Activated T-cell treated with anti-CD3 and anti-CD28 coated beads, Interleukin-2, amount 50 U/mL, for 72 hours (primary cell): ENCODE measurements at places on chromosomes 2 and 18. TPM values are rescaled to one million over a fixed set of nuclear protein-coding genes. Genes with fewer than 3 reads are reported as not detected.
A peak's percentile ranks its signal among the peaks of the same experiment; 100 is the strongest.

DNA sequence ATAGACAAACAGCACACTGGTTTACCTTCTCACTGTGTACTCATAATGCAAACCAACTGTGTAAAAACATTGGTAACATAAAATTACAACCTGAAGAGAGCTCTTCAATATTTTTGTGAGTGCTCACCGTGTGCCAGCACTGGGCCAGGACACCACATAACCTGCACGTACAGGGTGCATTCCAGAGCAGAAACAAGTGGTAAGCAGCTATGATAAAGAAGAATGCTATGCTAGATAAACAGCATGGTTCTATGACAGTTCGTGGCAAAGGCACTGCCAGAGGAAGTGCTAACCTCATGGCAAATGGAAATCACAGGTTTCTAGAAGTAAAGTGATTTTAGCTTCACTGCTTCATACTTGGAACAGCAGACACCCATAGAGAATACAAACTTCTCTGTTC, 343.5 kb downstream of the MTX2 start:
- DNase-seq, result no peak

DNA sequence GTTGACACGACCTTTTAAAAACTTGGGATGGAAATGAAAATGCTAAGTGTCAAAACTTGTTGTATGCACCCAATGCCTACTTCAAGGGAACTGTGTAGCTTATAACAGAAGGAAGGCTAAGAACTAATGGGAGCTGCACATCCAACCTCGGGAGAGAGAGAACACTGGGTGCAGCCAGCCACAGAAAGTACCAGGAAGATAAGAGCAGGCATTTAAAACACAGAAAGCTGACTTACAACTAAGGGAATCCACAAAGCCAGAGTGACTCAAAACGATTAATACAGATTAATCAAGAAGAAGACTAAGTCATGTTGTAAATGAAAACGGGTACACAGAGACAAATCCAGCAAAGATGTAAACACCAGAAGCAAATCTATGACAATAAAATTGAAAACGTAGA, 113.4 kb downstream of the HDAC4 start:
- DNase-seq, result no peak

DNA sequence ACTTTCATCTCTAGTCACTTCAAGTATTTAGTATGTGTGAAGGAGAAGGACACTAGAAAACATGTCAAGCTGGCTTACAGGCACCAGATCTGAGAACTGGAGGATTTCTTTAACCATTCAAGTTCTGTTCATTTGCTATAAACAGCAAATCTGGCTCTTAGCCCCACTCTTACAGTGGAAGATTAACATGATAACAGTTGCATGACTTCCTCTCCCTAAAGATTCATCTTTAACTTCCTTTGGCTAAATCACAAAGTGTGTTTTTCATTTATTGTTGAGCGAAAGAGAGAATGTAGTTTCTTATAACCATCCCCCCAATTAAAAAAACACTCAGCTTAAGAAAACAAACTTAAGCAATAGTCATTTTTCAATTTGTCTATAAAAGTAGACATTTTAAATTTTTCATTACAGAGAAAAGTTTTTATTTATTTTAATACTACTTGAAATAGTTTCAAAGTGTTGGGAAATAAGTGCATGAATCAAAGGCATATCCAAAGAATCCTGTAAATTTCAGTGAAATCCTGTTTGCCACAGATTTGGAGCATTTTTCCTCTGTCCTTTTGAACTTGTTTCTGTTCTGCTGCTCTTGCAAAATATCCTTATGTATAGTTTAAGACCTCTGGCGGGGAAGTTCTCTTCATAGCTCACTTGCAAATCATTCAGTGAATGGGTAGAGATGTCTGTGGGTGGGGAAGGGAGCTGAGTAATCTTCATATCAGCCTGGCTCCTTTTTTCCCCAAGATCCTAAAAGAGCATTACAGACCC, 241.0 kb upstream of the RBBP8 start:
- no peak for DNase-seq

GRCh38 chr2:214103276-214104001, 307.4 kb upstream of the VWC2L start:
- DNase-seq, result no peak

DNA sequence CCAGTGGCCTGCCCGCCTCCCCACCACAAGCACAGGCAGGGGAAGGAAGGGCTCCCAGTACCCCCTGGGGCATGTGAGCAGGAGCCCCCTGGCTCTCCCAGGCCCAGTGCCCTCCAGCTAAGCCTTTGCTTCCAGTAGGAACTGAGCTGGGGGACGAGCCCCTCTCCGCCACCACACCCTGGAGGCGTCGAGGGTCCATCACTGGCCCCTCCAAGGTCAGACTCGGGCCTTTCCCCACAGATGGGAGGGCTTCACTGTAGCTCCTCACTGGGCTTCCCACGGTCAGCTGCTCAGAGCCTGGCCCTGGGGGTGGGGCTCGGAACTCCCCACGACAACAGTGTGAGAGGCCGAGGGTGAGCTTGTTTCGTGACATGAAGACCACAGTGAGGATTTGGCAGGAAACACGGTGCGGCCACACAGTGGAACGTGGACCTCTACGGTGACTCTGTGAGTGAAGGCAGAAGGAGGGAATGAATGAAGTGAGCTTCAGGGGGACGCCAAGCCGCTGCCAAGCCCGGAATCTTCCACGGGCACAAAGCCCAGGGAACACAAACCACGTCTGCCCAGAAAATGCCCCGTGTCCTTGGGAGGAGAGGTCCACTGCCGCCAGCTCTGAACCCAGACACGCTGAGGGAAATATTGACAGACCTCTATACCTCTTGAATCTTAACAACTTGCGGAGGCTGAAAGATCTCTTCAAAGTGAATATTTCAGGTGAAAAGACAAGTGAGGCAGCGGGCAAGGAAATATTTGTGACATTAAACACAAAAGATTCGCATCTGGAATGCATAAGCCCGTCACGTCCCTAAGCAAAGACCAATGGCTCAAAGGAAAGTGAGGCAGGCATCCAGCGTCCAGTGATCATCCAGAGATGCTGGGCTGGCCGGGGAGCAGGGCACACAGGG, 144.8 kb upstream of the GPC1 start:
- DNase-seq, result no peak

DNA sequence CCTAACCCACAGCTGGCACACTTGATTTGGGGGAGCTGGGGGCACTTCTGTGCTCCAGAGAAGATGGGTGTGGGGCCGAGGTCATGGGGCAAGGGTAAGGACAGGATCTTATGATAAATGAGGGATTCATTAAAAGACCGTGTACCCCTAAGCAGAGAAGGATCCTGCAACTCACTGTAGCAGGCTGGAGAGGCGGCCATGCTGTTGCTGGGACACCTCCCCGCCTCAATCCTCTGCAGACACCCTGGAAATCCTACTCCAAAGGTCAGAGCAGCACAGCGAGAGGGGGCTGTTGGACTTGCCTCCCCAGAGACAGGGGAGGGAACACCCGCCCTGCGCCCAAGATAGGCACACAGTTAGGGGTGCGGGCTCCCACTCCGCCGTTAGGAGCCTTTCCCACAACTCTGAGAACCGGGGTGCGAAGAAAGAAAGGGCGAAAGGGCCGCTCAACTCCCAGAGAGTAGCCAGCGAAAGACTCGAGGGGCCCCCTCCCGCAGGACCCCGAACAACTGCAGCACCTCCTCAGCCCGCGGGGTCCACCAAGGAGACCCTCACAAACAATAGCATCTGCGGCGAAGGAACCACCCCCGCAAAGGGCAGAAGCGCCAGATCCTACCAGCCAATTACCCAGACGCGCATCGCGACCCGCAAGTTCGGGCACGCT, 1.4 kb downstream of the PARD6G start:
- DNase-seq, result no peak

GRCh38 chr2:177712462-177712861, 319.9 kb downstream of the AGPS start:
- no peak for DNase-seq

- DNase-seq, result no peak
Measured at GRCh38 chr2:165573534-165574461, 104.3 kb downstream of the CSRNP3 start.

- DNase-seq, result no peak
Measured at GRCh38 chr18:61607867-61608266, 274.6 kb downstream of the CDH20 start.

GRCh38 chr2:55140316-55141219, 90.3 kb upstream of the RTN4 start:
- DNase-seq, result no peak

DNA sequence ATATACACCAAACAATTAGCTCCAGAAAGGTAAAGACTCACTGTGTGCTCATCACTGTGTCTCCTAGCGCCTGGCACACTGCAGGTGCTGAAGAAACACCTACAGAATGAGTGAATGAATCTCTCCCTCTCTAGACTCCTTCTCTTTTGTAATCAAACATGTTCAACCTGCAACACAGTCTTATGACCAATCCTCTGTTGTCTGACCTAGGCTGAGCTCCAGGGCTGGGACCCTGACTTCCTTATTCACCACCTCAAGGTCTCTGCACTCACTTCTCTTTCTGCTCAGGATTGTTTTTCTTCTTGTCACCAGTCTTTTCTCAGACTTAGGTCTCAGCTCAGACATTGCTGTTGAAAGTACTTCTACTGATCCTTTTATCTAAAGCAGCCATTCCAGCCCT, 9.8 kb downstream of the CKAP2L start:
- DNase-seq, result no peak

DNA sequence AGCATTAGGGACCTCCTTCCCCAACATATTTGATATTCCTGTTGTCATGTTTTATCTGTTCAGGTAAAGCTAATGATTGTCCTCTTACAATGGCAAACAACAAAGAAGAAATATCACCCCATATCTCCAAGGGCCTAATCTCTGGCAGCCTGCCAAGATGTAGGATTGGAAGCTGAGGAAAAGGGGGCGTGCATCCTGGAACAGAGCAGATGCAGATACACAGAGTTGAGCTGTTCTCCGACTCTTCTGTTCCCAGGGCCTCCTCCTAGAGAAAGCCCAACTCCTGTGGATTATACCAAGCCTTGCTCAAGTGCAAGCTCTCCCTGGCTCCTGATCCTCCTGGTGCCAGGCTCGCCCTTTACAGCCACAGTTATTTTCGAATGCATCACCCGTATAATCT, 35.2 kb upstream of the CD207 start:
- DNase-seq, result no peak

DNA sequence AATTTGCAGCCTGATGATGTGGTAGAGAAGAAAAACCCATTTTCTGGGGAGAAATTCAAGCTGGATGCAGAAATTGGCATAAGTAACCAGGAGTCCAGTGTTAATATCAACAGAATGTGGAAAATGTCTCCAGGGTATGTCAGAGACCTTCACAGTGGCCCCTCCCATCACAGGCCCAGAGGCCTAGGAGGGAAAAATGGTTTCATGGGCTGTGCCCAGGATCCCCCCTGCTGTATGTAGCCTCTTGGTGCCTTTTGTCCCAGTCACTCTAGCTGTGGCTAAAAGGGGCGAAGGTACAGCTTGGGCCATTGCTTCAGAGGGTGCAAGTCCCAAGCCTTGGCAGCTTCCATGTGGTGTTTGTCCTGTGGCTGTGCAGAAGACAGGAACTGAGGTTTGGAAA, 40.2 kb downstream of the CACNB4 start:
- no peak for DNase-seq

GRCh38 chr2:149028377-149028776, 10.1 kb upstream of the LYPD6B start:
- DNase-seq, result no peak

GRCh38 chr2:158610059-158610458, 153.3 kb downstream of the PKP4 start:
- no peak for DNase-seq

- DNase-seq, result no peak
Measured at GRCh38 chr2:197184959-197185586, 125.5 kb downstream of the ANKRD44 start.

- DNase-seq, result peak; percentile 89
Measured at GRCh38 chr2:172103471-172104272, 972 bp upstream of the DLX2 start.

- DNase-seq, result no peak
Measured at GRCh38 chr2:205892251-205892655, 193.7 kb downstream of the INO80D start.

DNA sequence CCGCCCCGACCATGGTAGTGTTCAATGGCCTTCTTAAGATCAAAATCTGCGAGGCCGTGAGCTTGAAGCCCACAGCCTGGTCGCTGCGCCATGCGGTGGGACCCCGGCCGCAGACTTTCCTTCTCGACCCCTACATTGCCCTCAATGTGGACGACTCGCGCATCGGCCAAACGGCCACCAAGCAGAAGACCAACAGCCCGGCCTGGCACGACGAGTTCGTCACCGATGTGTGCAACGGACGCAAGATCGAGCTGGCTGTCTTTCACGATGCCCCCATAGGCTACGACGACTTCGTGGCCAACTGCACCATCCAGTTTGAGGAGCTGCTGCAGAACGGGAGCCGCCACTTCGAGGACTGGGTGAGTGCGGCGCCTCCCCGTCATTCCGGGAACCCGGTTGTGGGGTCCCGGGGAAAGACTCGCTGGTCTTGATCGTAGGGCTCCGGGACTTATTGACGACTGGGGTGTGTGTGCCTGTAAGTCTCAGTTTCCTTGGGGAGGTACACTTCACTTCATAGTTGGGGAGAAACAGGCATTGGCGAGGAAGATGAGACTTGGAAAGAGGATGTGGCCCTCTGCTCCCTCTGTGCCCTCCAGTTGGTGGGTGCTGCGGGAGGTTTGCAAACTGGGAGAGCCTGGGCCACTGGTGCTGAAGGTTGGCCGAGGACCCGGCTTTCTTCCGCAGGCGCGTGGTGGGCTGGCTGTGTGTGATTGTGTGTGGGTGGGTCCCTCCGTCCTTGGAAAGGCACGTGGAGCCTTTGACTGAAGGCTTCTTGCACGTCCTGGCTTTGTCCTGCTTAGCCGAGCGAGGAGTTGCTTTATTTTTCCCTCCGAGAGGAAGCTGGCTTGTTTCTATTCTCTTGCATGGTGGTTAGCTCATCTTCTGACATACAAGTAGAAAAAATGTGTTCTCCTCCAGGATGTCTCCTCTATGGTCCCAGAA, 886 bp downstream of the PRKCE start:
- DNase-seq, result peak; percentile 26

DNA sequence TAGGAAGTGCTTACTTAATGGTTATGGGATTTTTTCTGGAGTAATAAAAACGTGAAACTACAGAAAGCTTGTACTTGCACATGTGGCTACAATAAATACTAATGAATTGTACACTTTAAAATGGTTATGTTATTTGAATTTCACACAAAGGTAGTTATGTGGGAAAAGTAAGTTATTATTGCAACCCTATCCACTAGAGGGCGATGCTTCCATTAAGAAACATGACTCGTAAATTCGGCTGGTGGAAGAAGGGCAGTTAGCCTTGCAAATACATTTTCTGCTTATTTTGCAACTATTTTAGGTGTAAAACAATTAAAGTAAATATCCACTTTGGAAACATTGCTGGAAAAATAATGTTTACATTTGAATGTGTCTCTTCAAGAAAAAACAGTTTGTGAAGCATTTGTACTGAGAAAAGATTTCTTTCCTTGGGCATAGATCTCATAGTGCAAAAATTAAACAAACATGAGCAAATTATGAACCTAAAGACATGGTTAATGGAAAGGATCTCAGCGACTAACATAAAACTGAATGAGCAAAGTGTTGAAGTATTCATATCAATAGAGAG, 68.1 kb upstream of the CSRNP3 start:
- peak; percentile 27 for DNase-seq

GRCh38 chr2:179024445-179024844, 25.5 kb downstream of the CCDC141 start:
- DNase-seq, result no peak

Gene DNAJC10
- total RNA-seq, result 50.9 TPM

Gene SERPINE2
- total RNA-seq, result 62.9 TPM

Gene TXNL1
- total RNA-seq, result 69.7 TPM

Gene IL1R1
- total RNA-seq, result 14.3 TPM

Gene SPOPL
- 17.3 TPM for total RNA-seq

Gene BCL2
- total RNA-seq, result 98.3 TPM

Gene ACAA2
- total RNA-seq, result 84.1 TPM

Gene CD226
- total RNA-seq, result 73.7 TPM

Gene LOXHD1
- total RNA-seq, result 0.07 TPM

Gene FHOD3
- total RNA-seq, result not detected

Gene POLE4
- 47.8 TPM for total RNA-seq

Gene MROH2A
- total RNA-seq, result not detected

Gene DNAH7
- total RNA-seq, result 0.02 TPM
